ENCODE measurements at places on chromosomes 7 and 10. TPM values are rescaled to one million over a fixed set of nuclear protein-coding genes. Genes with fewer than 3 reads are reported as not detected.

- DNase-seq = peak; percentile 27
Measured at GRCh38 chr7:5997210-5997808, 11.5 kb downstream of the PMS2 start.

- DNase-seq = no peak
Measured at GRCh38 chr10:86946213-86947155, 10.9 kb downstream of the MMRN2 start.

DNA sequence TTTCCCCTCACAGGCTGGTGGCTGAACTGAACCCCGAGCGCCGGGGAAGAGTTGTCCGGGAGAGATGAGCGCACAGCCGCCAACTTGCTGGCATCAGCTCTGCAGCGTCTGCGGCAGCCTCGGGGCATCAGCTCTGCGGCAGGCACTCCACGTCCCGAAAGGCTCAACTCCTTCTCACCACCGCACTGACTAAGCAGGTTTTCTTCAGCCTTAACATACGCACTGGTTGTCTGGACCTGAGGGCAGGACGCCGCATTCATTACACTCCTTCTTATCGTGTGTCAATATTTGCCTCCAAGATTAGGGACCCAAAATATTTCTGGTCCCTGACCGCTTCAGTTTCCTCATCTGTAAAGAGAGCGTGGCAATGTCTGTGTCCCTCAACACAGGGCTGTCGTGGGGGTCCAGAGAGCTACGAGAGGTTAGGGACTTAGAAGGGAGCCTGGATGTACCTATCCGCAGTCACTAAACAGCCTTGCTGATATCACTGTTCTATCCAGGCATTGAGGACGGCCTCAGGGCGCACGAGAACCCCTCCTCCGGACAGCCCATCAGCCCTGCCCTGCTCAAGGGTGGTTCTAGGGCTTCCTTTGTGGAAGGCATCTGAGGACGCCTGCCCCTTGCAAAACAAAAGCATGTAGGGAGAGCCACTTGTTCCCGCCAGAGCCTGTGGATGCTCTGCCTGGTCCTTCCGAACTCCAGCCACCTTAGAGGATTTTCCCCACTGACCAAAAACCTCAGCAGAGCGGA is 42.8 kb upstream of the FIGNL1 start:
- DNase-seq = no peak

- DNase-seq = no peak
Measured at GRCh38 chr7:40986351-40986873, 716.5 kb downstream of the INHBA start.

DNA sequence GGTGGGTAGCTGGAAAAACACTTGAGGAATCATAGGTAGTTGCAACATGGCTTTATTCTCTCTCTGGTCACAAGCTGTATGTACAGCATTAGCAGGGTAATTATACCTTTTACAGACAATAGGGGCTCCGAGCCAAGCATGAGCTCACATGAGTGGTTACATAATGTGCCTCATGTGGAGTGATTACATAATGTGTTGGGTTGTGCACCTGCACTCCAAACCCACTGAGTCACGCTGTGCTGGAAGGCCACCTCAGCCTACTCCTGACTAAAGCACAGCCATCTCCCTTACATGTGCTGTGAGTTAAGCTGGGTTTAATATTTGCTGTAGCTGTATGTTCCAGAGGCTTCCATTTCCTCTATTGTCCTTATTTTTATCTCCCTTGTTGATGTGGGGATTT is 348.7 kb upstream of the SEMA3C start:
- DNase-seq = no peak

DNA sequence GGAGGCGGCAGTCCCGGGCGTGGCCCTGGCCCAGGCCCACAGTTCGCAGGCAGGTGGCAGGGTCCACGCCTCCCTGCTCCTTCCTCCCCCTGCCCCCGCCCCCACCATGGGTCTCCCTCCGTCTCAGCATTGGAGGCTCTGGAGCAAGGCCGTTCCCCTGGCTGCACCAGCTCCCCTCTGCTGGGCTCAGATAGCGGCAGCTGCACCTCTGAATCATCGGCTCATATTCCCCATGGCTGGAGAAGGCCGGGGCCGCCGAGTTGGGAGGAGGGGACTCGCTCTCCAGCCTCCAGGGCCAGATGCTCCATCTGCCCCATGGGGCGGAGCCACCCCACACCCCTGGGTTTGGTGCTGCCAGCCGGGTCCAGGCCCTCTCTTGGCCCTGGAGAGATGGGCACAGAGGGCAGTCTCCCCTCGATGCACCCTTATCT is 145.0 kb downstream of the ELFN1 start:
- no peak for DNase-seq

GRCh38 chr10:123479640-123480039 is 186.5 kb upstream of the GPR26 start:
- DNase-seq = no peak

DNA sequence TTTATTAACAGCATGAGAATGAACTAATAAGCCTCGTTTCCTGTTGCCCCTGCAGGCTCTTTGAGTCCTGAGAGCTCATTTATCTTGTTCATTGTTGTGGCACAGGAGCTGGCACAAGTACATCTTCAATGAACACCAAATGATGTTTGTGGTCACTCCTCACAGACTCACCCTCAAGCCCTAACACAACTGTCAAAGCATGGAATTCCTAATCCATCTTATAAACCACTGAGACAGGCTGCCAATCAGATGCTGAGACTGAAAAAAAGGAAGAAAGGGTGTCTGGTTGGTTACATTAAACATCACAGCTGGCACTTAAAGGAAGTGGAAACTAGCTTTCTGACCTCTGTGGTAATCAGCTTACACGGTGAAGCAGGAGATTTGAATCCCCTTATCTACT is 7.7 kb upstream of the CCDC172 start:
- DNase-seq = no peak

- DNase-seq = no peak
Measured at GRCh38 chr7:26648554-26648953, 215.8 kb downstream of the SKAP2 start.

GRCh38 chr7:33750177-33750576 is 155.2 kb upstream of the BMPER start:
- DNase-seq = no peak

DNA sequence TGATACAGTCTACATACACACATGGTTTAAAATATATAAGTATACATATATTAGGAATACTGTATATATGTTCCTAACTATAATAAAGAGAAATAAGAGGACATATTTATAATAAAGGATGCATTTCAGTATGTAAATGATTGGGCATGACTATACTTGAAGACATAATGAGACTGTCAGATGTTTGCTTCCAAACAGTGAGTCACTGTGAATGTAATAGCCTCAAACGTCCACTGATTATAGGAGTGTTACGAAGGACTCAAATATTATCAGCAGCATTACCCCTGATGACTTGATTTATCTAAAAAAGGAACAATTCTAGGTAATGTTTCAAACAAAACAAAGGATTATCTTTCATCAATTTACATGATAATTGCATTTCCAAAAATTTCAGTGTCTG is 39.9 kb upstream of the NRBF2 start:
- DNase-seq = no peak

DNA sequence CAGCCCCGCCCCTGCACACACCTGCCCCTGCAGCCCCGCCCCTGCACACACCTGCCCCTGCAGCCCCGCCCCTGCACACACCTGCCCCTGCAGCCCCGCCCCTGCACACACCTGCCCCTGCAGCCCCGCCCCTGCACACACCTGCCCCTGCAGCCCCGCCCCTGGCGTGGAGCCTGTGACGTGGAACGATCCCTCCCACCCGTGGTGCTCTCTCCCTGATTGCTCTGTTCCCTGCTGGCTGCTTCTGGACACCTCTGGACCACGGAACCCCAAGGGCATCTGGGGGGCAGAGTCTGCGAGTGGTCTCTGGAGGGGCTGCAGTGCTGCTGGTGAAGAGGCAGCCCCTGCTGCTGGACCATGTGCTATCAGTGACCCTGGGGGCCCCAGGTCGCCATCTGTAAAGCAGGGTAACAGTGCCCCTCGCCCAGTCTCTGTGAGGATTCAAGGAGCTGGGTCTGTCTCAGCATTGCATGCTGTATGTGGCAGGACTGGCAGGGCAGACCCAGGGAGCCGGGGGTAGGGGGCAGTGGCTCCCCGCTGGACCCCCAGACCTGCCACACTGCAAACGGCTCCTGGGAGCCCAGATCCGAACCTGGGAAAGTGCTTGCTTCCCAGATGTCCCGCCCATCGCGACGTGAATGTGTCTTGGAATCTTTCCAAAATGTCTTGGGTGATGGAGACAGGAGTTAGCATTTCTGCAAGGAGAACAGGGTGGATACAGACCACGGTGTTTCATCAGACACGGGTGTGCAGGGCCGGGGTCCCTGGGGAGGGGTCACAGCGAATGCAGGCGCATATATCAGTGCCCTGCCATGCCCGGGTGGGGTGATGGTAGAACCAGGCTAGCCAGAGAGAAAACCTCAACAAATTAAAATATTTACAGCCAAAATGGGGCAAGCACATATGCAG is 27.9 kb upstream of the NKX6-2 start:
- peak; percentile 22 for DNase-seq

DNA sequence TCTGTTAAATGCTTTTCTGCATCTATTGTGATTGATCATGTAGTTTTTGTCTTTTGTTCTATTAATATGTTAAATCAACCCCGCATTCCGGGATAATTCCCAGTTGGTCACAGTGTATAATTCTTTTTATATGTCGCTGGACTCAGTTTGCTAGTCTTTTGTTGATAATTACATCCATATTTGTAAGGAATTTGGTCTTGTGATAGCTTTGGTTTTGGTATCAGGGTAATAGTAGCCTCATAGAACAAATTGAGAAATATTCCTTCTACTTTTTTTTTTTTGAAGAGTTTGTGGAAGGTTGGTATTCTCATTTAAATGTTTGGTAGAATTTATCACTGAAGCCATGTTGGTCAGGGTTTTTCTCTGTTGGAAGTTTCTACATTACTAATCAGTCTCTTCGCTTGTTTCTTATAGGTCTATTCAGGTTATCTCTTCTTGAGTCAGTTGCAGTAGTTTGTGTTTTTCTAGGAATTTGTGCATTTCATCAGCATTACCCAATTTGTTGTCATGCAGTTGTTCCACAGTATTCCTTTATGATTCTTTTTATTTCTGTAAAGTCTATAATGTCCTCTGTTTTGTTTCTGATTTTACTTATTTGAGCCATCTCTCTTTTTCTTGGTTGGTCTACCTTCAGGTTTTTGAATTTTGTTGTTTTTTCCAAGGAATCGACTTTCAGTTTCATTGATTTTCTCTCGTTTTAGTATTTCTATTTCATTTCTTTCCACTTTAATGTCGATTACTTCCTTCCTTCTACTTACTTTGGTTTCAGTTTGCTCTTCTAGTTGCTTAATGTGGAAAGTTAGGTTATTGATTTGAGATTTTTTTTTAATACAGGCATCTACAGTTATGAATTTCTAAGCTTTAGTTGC is 64.6 kb upstream of the GJD4 start:
- DNase-seq = no peak

GRCh38 chr10:99358101-99358500 is 28.9 kb downstream of the CNNM1 start:
- no peak for DNase-seq

DNA sequence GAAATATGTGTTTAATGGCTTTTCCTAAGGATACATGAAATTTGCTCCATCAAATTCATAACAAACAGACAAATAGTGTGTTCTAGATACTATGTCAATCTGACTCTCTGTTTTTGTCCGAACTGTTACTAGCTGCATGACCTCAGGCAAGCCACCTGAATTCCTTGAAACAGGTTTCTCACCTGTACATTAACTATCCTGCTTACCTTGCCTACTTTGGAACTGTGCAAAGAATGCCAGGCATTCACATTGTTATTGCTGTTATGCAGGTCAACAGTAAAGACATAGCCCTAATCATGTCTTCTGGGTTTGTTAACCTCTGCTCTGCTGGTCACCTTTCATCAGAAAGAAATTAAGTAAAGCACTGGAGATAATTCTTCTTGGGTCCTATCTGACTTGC is 1283.9 kb upstream of the CELF2 start:
- no peak for DNase-seq

DNA sequence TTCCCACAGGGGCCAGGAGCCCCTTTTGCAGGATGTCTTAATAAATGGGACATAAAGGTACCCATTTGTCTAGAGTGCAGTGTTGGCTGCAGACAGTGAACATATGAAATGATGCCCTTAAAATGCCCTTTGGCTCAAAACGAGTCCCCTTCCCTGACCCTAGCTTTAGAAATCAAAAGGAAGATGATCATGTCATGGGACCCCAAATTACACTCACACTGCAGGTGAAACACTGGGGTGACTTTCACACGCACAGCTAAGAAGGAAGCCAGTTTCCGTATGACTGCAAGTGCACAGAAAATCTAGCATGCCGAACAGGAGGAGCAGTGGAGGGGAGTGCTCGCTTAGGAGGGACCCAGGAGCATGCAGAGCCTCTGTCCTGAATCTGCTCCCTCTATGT is 154.5 kb upstream of the KLF14 start:
- DNase-seq = no peak

DNA sequence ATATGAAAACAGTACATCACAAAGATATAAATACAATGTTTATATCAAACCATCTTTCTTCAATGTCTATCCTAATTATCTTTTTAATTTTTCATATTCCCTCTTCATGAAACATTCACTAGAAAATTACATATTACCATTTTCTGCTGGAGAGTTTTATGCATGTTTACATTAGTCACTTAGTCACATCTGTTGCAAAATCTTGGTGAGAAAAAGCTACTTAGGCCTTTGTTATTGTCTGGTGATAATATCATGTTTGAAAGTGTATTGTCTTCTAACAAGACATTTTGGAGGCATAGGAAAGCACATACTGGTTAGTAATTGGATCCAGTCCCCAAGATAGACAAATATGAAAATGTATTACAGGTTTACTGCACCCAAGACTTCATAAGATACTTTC is 163.6 kb downstream of the GNAI1 start:
- DNase-seq = no peak

Gene COL1A2
- 38.1 TPM for total RNA-seq

Gene GIMAP6
- 5.6 TPM for total RNA-seq

Gene ALOX5
- 4.2 TPM for total RNA-seq

Gene ACSM6
- not detected for total RNA-seq

Gene ST7
- 40.1 TPM for total RNA-seq

Gene CYP2C19
- not detected for total RNA-seq

Gene NPFFR1
- total RNA-seq = 2.2 TPM

Gene PRRT4
- total RNA-seq = 4.2 TPM

Gene AKAP9
- total RNA-seq = 74.3 TPM

Gene ZFAND4
- total RNA-seq = 13.3 TPM

Gene HHEX
- total RNA-seq = 5.3 TPM

Gene CRCP
- total RNA-seq = 38.0 TPM

Gene SLC26A3
- total RNA-seq = not detected
